H4 (cell line): ENCODE measurements at places on chromosomes 6 and 20.

- no peak for DNase-seq
Observed at GRCh38 chr6:130206479-130206878, 16.3 kb downstream of the SAMD3 start.

DNA sequence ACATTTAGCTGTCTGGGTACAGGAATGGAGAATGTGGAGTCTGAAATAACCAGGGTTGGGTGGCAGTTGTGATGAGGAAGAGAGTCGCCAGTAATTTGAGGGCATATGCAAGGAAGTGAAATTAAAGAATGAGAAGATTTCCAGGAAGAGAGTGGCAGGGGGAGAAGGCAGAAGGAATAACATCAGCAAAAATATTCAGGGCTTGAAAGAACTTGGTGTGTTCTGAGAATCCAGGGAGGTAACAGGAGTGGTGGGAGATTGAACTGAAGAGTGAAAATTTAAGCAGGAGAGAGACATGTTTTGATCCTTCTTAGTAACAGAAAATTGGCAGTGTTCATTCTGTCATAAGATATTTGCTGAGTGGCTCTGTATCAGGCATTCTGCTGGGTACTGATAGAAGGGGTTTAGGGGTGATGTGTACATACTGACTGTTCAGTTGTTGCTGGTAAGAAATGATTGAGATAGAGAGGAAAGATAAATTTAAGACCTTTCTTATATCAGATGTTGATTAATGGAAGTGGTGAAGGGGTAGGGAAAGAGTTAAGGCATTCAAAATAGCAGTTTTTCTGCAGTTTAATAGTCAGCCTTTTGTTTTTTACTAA, 54.7 kb downstream of the PHF20 start:
- DNase-seq = no peak

- no peak for DNase-seq
Observed at GRCh38 chr6:164756142-164756541, 553.3 kb downstream of the C6orf118 start.

- DNase-seq = no peak
Observed at GRCh38 chr6:44727651-44728630, 340.4 kb downstream of the CDC5L start.

GRCh38 chr20:33490934-33491656, 1.2 kb downstream of the CBFA2T2 start:
- DNase-seq = no peak

GRCh38 chr6:49468042-49468441, 4.9 kb downstream of the CENPQ start:
- no peak for DNase-seq

DNA sequence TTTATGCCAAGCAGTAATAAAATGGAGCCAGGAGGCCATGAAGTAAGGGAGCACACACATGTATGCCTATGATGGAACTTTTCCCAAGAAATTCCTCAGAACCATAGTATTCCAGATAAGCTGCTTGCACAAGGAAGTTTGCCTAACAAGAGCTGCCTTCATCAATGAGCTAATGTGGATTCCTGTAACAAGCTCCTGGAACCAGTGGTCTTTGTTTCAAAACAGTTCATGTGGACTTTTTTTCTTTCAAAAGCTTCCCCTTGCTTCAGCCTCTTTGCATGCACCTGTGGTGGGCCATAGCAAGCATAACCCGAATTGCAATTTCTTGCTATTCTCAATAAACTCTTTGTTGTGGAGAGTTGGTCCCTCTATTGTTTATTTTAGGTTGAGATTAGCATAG, 359.6 kb downstream of the UTRN start:
- DNase-seq = no peak

GRCh38 chr20:19971116-19971515, 46.0 kb upstream of the NAA20 start:
- DNase-seq = no peak

DNA sequence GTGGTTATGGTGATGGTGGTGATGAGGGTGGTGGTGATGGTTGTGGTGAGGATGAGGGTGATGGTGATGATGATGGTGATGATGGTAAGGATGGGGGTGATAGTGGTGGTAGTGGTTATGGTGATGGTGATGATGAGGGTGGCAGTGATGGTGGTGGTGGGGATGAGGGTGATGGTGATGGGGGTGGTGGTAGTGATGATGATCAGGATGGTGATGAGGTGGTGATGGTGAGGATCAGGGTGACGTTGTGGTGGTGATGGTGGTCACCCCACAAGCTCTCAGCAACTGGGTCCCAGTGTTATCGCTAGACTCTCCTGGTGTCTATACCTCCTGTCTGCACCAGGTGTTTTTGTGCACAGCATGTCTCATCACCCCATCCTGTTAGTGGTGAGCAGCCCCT, 85.0 kb downstream of the TMEM242 start:
- no peak for DNase-seq

GRCh38 chr20:33005132-33005566, 916 bp upstream of the SUN5 start:
- DNase-seq = no peak

GRCh38 chr6:139625998-139626975, 251.8 kb upstream of the CITED2 start:
- no peak for DNase-seq

DNA sequence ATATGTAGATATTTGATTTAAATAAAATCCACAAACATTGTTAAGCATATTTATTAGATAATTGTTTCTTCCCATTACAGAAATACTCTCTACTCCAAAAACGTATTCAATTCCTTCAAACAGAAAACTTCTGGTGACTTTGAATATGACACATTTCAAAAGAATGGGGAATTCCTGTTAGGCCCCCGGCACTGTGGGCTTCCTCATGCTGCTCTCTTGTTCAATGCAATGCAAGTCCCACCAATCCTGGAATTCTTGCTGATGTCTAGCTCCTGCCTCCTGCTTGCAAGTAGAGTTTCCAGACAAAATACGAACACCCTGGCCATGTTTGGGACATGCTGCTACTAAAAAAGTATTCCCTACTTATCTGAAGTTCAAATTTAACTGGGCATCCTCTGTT, 544.1 kb downstream of the QKI start:
- no peak for DNase-seq
